ENCODE measurements at places on chromosomes 1 and 21.

- no peak for DNase-seq
Measured at GRCh38 chr1:225610539-225610938, 42.4 kb downstream of the ENAH start.

DNA sequence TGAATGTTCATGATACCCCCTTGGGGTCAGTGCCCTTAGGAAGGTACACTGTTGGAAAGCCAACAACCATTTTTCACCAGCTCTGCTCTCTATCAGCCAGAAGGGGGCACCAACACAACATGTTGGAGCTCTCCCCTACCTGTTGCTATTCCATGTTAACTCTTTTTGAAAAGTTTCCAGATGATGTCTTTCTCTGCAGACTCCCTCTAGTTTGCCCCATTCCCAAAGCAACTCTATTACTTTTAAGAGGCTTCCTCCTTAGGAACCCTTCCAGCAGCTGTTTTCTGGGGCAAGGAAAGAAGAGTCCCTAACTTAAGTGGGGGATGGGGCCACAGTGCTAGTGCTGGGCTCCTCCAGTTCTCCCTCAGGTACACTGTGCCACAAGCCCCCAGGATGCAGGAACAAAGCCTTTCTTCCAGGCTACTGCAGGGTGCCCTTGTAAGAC lies 22.9 kb upstream of the NDC1 start:
- peak; percentile 61 for DNase-seq

DNA sequence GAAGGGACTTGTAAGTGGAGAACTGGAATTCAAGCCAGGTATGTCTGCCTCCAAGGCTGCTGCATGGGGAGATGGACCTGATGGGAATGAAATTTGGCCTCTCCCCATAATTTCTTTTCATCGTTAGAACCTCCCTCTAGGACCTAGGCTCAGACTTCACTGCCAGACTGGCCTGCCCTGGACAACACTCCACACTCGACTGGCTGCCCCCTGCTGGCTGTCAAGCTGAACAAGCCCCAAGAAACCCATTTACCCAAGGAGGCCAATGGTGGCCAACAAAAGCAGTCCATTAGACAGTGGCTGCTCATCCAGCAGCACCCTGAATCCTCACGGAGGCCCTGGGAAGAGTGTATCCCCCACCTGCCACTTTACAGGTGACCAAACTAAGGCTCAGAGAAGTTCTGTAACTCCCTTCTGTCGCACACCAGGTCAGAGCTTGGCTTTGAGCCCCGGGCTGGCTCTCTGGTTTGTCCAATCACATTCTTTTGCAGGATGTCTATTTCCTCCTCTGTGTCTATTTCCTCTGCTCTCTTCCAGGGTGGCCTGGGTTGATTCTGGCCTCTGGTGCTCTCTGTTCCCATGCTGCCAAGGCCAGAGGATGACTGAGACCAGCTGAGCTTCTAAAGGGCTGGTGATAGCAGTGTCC lies 3.8 kb downstream of the RNF186 start:
- no peak for DNase-seq

- DNase-seq, result no peak
Measured at GRCh38 chr21:25818121-25818520, 83.3 kb downstream of the GABPA start.

- no peak for DNase-seq
Measured at GRCh38 chr1:105027838-105028471, 1278.3 kb downstream of the AMY1C start.

GRCh38 chr1:234978397-234979295 lies 150.0 kb downstream of the TOMM20 start:
- peak; percentile 28 for DNase-seq

DNA sequence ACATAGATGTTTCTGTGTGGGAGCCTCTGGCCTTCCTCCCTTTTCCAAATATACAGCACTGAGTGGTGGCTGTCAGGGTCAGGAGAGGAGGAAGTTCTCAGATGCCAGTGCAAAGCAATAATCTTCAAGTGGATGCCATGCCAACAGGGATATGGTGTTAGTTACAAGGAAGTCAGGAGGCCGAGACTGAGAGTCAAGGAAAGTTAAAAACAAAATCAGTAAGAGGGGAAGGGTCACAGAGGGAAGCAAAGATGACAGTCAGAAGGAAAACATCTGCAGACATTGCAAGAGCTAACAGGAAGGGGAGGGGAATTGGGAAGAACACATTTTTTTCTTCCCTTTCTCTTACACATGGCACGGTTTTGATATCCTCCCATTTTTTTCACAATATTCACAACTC lies 691.4 kb downstream of the ADGRL2 start:
- no peak for DNase-seq

DNA sequence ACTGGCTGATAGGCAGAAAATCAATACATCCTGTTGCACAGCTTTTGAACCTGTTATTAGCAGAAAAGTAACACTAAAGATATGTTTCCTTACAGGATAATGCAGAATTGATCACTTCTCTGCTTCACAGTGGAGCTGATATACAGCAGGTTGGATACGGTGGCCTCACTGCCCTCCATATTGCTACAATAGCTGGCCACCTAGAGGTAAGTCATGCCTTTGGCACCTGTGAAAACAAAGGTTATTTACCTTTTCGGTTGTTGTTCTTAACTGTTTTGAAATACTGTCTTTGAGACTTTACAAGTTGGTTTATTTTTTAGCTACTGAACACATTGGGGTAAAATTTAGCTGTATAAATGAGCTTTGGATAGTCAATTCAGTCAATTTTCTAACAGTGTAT lies 36.3 kb downstream of the TNNI3K start:
- DNase-seq, result no peak

DNA sequence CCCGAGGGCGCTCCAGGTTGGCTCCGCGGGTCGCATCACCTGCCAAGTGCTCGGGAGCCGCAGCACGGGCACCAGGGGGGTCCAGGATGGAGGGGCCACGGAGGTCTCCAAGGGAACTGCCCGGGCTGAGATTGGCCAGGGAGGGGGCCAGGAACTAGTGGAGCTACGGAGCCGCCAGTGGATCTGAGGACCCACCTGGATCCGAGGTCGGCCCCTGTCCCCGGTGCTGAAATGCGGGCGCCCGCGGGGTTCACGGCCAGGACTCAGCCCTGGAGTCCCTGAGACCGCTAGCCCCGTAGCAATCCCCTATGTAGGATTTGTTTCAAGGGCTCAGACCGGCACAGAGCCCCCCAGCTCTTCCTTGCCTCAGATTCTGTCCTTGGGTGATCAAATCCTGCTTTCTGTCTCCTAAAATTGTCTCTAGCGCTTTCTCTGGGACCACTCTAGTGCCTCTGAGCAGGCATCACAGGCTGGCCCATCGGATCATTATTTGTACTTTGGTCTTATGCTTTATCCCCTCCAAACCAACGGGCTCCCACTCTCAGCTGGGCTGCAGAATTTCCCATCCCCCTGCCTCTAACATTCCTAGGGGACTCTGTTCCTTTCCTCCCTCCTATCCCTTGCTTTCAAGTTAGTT lies 27.3 kb downstream of the KIAA2013 start:
- DNase-seq, result peak; percentile 18

- no peak for DNase-seq
Measured at GRCh38 chr1:174397261-174397660, 50.5 kb upstream of the GPR52 start.

GRCh38 chr1:164440232-164440631 lies 118.8 kb upstream of the PBX1 start:
- no peak for DNase-seq

Data from activated naive CD4-positive, alpha-beta T cell treated with anti-CD3 and anti-CD28 coated beads, Interleukin-2, amount 50 U/mL, for 72 hours (primary cell).